Activated CD8-positive, alpha-beta T cell treated with anti-CD3 and anti-CD28 coated beads for 36 hours (primary cell): ENCODE measurements at places on chromosomes 1 and 21.

DNA sequence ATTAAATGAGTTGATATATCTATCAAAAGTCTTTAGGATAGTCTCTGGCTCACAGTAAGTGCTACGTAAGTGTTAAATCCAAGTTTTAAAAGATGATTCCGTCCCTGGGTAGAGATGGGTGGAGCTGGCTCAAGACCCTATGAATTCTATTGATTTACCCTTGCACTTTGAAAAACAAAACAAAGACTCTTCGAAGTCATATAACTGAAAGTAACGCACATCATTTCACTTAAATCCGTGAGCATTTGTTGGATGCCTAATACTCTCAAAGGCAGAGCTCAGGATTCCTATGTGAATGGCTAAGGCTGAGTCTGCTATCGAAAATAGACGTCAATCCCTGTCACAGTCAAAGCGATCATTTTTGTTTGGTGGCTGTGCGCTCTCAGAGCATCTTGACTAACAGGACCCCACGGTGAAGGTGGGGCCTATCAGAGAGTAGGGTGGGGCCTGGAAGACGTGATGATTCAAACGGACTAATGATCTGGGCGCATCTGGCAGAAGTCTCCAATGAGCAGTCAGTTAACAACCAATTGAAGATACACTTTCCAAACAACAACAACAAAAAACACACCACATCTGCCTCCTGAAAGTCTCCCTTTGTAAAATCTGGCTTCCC lies 1.2 kb upstream of the NUCKS1 start:
- no peak for DNase-seq

DNA sequence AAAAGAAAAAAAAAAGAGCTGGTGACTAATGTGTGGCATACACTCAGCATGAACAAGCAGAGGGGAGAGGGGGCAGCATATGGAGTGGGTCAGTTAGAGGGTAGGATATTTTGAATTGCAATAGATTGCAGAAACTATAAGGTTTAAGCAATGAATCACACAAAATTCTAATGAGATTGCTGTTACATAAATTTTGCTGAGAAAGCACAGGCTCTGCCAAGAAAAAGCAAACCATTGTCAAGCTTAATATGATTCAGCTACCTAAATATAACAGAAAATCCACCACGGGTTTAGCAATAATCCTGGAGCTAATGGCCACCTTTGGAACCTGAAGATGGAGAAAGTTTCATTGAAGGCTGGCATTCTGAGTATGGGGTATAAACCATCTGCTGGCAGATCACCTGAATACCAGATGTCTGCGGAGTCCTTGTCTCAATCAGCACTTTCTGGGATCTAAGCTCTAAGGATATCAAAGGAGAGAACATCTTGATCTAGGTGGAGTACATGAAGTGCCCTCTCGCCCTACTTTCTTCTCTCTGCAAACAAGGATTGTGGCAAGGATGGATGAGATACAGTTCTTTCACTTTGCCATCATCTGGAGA lies 30.3 kb upstream of the ANGPTL7 start:
- DNase-seq: no peak

DNA sequence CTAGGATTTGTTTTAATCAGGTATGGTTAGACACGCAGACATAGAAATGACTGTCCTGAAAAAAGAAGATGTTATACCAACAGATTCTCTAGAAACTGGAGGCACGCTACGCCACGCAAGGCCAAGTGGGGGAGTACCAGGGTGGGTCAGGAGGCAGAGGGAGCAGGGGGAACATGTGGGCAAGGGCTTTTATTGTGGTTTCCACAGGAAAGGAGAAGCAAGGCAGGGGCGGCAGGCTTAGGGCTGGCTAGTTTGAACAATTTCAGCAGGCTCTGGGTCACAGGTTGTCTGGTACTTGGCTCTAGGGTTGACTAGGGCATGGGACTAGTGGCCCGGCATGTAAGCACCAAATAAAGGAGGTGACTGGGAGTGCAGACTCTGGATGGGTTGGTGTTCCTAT lies 7.2 kb downstream of the MTARC2 start:
- no peak for DNase-seq

DNA sequence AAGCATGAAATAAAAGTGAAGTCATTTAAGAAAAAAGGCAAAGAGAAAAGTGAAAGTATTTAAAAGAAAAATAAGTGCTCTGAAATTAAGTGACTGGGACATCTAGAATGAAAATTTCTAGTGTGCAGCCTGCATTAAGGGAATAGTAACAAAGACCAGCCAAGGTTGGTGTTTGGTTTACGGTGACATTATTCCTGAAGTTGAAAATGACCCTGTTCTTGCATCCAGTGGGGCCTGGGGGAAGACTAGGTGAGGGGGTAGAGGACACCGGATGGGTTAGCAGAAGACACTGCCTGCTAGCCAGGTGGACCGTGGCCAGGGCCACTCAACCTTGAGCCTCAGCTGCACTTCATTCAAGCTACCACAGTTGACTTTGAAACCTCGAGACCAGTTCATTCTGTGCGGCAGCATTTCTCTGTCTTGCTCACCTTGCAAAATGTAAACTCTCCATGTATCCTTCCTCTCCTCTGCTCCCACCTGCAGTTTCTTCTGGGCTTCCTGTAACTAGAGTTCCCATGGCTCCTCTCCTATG lies 14.3 kb upstream of the KCNK1 start:
- DNase-seq: no peak

DNA sequence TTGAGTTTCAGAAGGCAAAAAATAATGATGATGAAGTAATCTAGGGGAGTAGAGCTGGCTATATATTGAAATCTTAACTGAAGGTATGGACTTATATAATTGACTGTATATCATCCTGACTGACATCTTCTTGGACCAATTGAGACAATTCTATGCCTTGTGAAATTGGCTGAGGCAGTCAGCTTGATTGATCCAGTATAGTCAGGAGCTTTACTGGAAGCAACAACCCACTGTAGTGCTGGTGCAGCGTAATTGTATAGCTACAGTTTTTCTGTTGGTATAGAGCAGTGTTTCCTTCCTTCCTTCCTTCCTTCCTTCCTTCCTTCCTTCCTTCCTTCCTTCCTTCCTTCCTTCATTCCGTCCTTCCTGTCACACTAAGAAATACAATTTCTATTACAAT lies 268.0 kb downstream of the NUF2 start:
- DNase-seq: no peak

- DNase-seq: peak; percentile 81
Measured at GRCh38 chr1:29120947-29121485, 2.7 kb downstream of the TMEM200B start.

DNA sequence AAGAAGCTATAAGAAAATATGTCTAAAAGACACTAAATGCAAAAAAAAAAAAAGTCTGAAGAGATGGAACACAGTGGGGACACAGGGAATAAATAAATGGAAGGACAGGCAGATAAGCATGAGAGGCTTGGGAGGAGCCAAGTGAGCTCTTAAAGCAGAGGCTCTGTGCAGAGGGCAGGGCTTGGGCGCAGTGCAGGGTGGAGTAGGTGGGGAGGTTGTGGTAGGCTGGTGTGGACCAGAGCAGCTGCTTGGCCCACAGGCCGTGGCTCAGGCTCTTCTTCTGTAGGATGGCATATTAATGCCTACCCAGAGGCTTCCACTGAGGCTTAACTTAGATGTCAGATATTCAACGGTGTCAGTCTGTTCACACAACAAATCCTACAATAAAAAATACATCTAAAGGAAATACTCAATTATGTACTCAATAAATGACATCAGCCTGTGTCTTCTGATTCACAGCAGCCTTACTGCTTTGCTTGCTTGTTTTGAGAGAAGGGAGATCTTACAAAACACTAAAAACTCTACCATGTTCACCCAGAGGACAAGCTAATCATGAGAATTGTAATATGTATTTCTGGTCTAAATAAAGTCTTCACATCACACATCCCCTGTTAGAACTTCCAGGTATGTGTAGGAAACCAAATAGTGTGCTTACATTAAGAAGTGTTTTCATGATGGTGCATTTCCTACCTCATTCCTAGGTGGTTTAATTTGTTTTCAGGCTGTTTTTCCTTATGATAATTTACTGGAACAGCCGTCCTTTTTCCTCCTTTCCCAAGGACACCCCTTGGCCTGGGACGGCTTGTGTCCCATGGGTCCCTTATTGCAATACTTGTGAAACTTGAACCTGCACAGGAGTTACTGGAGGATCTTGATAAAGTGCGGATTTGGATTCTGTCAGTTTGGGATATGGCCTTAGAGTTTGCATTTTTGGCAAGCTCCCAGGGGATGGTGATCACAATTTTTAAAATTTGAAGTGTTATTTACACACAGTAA lies 24.9 kb downstream of the DIP2A start:
- peak; percentile 9 for DNase-seq

- no peak for DNase-seq
Measured at GRCh38 chr21:10464975-10465374, 56.4 kb upstream of the TPTE start.

- no peak for DNase-seq
Measured at GRCh38 chr21:25637851-25638659, 1.0 kb upstream of the JAM2 start.

DNA sequence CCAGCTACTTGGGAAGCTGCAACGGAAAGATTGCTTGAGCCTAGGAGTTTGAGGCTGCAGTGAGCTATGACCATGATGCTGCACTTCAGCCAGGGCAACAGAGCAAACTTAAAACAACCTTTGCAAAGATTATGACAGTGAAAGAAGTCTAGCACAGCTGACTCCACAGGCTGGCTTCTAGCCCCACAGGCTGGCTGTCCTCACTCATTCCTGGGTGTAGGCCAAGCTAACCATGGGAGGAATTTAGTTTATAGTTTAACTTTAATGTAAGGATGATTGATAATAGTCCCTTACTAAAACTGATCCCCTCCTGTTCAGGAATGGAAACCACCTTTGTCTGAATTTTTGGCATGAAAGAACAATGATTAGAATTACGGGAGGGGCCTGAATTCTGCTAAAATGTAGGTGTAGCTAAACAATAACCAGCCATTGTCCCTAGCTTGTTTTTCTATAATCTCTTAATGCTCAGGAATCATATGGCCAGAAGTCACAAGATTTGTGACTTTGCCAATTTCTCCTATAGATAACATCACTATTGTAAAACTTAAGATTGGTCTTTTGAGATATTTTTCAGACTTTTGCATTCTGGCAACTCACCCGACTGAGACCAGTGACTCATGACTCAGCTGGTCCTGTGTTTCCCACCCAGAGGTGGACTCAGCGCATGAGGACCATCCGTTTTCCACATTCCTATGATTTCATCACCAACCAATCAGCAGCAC lies 28.1 kb upstream of the SGIP1 start:
- DNase-seq: no peak

- DNase-seq: no peak
Measured at GRCh38 chr1:27027575-27028250, 15.1 kb upstream of the TENT5B start.

DNA sequence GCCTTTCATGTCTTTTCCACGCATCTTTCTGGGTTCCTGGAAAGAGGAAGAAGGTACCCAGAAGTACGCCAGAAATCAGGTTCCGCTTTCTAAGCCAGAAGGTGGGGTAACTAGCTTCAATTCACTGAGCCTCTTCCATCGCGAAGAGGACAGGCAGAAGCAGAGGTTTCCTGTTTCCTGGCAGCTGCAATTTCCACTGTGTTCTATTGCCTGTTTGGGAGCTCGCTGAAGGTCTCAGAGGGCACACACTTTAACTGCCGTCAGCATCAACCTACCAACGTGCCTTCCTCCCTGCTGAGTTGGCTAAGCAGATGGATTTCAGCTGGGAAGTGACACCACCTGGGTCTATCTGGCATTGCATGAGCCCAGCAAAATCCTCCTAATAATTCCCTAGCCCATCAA lies 10.0 kb downstream of the NCF2 start:
- peak; percentile 40 for DNase-seq

GRCh38 chr21:40489001-40489400 lies 358.0 kb downstream of the DSCAM start:
- DNase-seq: no peak

DNA sequence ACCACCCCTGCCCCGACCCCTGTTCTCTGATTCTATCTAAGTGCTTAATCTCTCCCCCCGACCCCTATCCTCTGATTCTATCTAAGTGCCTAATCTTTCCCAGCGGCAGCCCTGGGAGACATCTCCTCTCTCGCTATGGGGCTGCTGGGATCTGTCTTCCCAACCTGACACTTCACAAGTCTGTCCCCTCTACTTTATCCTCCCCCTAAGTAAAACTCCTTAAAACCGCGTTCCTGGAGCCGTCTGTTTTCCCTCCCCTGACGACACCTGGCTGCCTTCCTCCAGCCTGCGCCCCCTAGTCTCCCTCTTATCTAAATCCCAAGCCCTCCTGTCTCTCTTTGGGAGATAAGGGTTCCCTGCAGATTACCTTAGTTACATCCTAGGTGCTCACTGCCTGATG lies 30.5 kb downstream of the EPHB2 start:
- DNase-seq: no peak

- DNase-seq: no peak
Measured at GRCh38 chr1:232456714-232457113, 173.2 kb downstream of the SIPA1L2 start.

DNA sequence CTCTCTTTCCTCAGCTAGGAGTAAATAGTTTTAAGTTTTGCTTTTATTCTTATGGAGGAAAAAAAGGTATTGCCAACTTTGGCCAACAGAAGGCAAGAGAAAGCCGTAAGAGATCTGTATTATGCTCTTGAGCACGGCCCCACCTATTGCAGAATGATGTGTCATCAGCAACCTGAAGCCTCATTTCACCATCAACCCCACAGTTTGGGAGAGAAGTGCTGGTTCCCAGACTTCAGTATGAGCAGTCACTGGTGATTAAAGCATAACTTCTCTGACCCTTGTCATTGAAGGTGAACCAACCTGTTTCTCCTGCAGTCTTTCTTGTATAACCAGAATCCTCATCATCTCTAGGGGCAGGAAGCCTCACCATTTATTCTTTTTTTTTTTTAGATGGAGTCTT lies 100.2 kb downstream of the SIPA1L2 start:
- DNase-seq: no peak

DNA sequence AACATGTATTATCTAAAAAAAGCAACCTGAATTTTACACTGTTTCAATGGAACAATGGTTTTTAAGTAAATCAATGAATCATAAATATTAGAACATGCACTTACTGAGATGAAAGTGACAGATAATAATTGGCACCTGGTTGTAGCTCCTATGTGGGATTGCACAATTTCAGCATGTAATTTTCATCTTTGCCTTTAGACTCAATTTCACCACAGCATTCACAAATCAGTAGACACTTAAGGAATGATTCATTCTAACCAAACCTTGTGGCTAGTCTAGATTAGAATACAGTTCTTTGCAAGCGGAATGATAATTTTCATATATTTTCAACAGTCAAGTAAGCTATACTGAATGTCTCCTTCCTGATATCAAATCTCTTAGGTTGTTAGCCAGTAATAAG lies 853.4 kb downstream of the KCNT2 start:
- no peak for DNase-seq

GRCh38 chr1:200786788-200787187 lies 48.1 kb downstream of the CAMSAP2 start:
- no peak for DNase-seq
